ENCODE measurements at places on chromosomes 4 and X. TPM values are rescaled to one million over a fixed set of nuclear protein-coding genes. Genes with fewer than 3 reads are reported as not detected.
A peak's percentile ranks its signal among the peaks of the same experiment; 100 is the strongest.

DNA sequence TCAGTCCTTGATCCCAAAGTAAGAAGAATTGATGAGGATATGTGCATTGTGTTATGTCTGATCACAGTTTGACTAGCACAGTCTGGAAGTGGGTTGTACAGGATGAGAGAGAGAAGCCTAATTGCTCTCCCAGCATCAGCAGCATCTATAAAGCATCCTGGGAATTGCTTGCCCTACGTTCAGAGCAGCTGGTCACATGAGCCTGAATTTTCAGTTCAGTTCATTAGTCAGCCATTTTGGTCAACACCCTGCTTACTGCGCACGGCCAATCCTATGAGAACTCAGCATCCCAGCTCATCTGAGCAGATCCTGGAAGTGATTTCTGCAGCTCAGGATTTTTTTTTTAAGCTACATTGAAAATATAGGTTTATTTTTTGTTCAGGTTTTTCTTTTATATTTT lies at the start of gene RUFY3:
RUFY3 (plus strand) TSS at position 218 of the 400 bp plus-strand sequence. CDS start 610 bp downstream, outside the sequence.
- DNase-seq = peak; percentile 91

VCX3B gene
- polyA plus RNA-seq = not detected

- no peak for DNase-seq
Observed at GRCh38 chrX:54043541-54044125, 640 bp downstream of the PHF8 start.

- DNase-seq = no peak
Observed at GRCh38 chr4:153089742-153090141, 114.5 kb upstream of the TRIM2 start.

DNA sequence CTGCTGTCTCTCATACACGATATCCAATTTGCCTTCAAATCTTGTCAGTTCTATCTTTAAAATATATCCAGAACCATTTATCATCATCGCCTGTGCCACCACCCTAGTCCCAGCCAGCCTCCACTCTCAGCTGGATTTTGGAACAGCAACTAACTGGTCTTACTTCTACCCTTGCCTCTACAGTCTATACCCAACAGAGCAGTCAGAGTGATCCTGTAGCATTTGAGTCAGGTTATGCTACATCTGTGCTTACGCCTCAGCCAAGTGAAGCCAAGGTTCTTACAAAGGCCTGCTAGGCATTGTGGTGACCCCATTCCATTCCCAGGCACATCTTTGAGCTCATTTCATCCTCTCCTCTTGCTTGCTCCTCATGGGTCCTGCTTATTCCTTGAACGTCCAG lies 95.7 kb upstream of the ACSL1 start:
- no peak for DNase-seq

CHST7 gene
- 5.8 TPM for polyA plus RNA-seq

Data from muscle of back (tissue), 13 donors.